SJSA1 (cell line): ENCODE measurements at places on chromosomes 4 and X. TPM values are rescaled to one million over a fixed set of nuclear protein-coding genes. Genes with fewer than 3 reads are reported as not detected.

The EDA gene
- not detected in 2 replicates for total RNA-seq

The RIPPLY1 gene
- total RNA-seq, result not detected in 2 replicates

DNA sequence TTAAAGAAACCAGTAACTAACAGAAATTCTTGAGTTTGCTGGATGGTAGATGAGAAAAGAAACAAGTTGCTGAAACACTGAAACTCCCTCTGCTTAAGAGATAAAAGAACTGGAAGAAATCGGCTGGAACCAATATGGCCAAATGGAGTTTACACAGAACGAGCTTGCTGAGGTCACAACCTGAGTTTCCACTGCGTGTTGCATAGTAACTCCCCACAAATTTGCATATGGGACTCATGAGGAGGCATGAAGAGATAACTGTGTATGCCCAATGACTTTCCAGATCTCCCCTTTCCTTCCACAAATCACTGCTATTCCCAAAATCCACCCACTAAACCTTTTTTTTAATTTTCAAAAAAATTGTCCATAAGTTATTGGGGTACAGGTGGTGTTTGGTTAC is 10.2 kb upstream of the SMR3B start:
- no peaks in the 10 kb centered on the region for H3K27me3 ChIP-seq
- H3K27ac ChIP-seq, result no peak overlapping the region
- H3K4me1 ChIP-seq, result no peaks in the 10 kb centered on the region
- DNase-seq, result no peak
- no peak overlapping the region for H3K4me3 ChIP-seq

- H3K4me3 ChIP-seq, result no peak overlapping the region
- H3K4me1 ChIP-seq, result no peaks in the 10 kb centered on the region
- no peak overlapping the region for H3K27ac ChIP-seq
- no peaks in the 10 kb centered on the region for H3K36me3 ChIP-seq
- DNase-seq, result no peak
- H3K27me3 ChIP-seq, result no peaks in the 10 kb centered on the region
These were observed 252.6 kb downstream of the ANTXR2 start for GRCh38 chr4:79820427-79820826.

GRCh38 chrX:120304256-120304655 is 7.0 kb downstream of the TMEM255A start:
- H3K4me1 ChIP-seq, result no peaks in the 10 kb centered on the region
- no peaks in the 10 kb centered on the region for H3K27me3 ChIP-seq
- no peak overlapping the region for H3K27ac ChIP-seq
- no peak for DNase-seq

DNA sequence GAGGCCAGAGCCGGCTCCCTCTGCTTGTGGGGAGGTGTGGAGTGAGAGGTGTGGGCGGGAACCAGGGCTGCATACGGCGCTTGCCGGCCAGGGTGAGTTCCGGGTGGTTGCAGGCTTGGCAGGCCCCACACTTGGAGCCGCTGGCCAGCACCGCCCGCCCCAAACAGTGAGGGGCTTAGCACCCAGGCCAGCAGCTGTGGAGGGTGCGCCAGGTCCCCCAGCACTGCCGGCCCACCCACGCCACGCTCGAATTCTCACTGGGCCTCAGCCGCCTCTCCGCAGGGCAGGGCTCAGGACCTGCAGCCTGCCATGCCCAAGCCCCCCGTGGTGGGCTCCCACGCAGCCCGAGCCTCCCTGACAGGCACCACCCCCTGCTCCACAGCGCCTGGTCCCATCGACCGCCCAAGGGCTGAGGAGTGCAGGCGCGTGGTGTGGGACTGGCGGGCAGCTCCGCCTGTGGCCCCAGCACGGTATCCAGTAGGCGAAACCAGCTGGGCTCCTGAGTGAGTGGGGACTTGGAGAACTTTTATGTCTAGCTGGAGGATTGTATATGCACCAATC is 275.3 kb downstream of the RAPGEF2 start:
- H3K4me1 ChIP-seq, result no peaks in the 10 kb centered on the region
- no peak overlapping the region for H3K4me3 ChIP-seq
- H3K27ac ChIP-seq, result no peak overlapping the region

The ZFYVE28 gene
- 0.11 TPM in 1 of 2 replicates, not detected in the other for total RNA-seq

GRCh38 chr4:54882616-54883015 is 224.9 kb downstream of the KIT start:
- no peaks in the 10 kb centered on the region for H3K4me1 ChIP-seq
- DNase-seq, result no peak
- H3K27ac ChIP-seq, result no peak overlapping the region
- no peak overlapping the region for H3K4me3 ChIP-seq
- H3K36me3 ChIP-seq, result no peaks in the 10 kb centered on the region

DNA sequence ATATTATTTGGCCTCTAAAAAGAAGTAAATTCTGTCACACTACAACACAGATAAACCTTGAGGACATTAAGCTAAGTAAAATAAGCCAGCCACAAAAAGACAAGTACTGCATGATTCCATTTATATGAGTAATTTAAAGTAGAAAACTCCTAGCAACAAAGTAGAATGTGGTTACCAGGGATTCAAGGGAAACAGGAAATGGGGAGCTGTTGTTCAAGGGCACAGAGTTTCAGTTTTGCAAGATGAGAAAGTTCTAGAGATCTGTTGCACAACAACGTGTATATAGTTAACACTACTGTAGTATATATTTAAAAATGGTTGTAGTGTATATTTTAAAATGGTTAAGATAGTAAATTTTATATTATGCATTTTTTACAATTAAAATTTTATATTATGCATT is 25.4 kb downstream of the SEC31A start:
- no peak for DNase-seq
- H3K27me3 ChIP-seq, result no peaks in the 10 kb centered on the region
- H3K36me3 ChIP-seq, result peaks cover 87% of the 10 kb centered on the region
- H3K27ac ChIP-seq, result peak overlapping the region; percentile 90

GRCh38 chr4:141002323-141002805 is 130.9 kb downstream of the RNF150 start:
- no peak overlapping the region for H3K4me3 ChIP-seq
- no peaks in the 10 kb centered on the region for H3K4me1 ChIP-seq
- DNase-seq, result no peak
- H3K27ac ChIP-seq, result no peak overlapping the region
- no peaks in the 10 kb centered on the region for H3K27me3 ChIP-seq

GRCh38 chrX:94057385-94057784 is 383.4 kb downstream of the FAM133A start:
- DNase-seq, result no peak
- H3K36me3 ChIP-seq, result no peaks in the 10 kb centered on the region
- no peaks in the 10 kb centered on the region for H3K4me1 ChIP-seq
- H3K27ac ChIP-seq, result no peak overlapping the region
- no peak overlapping the region for H3K4me3 ChIP-seq
- H3K27me3 ChIP-seq, result no peaks in the 10 kb centered on the region

DNA sequence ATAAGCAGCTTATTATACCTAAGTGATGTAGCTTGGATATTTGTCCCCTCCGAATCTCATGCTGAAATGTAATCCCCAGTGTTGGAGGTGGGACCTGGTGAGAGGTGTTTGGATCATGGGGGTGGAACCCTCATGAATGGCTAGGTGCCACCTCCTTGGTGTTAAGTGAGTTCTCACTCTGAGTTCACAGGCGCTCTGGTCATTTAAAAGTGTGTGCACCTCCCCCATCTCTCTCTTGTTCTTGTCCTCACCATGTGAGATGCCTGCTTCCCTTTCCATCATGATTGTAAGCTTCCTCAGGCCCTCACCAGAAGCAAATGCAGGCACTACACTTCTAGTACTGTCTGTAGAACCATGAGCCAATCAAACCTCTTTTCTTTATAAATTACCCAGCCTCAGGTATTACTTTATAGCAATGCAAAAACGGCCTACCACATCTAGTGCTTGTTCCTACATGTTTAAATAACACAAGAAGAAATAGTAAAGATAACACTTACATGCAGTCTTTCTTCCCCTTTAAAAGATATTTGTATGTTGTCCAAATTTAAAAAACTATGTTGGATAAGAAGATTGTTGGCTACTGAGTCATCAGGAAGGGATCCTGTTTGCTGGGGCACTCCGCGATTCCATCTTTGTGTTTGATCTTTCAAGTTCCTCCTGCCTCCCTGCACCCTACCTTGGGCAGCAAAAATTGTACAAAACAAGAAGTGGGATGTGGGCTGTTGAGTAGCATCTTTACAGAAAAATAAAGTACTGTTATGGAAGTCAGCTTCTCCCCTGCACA is 29.7 kb downstream of the PPP1R2C start:
- H3K4me3 ChIP-seq, result no peak overlapping the region
- no peaks in the 10 kb centered on the region for H3K4me1 ChIP-seq
- no peaks in the 10 kb centered on the region for H3K27me3 ChIP-seq
- H3K36me3 ChIP-seq, result no peaks in the 10 kb centered on the region
- peak; percentile 1 for DNase-seq
- no peak overlapping the region for H3K27ac ChIP-seq

DNA sequence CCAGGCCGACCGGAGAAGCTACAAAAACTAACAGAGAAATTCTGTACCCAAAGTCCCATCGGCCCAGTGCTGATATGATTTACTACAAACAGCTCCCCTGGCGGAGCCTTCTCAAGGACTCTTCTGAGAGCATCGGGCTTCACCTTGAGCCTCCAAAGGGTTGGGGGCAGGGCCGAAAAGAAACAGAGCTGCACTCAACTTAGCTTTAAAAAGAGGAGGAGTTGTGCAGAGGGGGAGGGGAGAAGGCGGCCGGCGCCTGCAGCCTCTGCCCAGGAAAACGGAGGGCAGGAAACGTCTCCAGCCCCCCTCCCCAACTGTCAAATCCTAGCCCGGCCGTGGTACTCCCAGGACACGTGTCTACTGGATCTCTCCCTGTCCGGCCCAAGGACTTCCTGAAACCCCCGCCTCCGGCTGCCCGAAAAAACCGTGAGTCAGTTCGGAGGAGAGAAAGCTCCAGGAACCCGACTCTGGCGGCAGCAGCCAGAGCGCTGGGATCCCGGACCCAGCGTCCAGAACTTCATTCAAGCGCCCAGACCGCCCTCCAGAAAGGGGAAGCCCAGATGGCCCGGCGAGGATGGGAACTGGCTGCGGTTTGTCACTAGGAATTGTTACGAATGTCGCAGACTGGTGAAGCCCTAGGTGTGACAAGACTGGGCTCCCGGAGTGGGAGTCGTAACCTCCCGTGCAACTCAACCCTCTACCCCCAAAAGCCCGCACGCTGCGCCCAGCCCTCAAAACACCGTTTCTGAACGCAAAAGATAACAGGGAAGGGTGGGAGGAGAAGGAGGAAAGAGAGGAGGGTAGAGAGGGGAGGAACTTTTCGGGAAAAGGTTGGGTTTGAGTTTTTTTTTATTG is 973 bp downstream of the ADAMTS3 start:
- H3K4me3 ChIP-seq, result peak overlapping the region; percentile 39
- H3K27ac ChIP-seq, result no peak overlapping the region
- H3K4me1 ChIP-seq, result peaks cover 7% of the 10 kb centered on the region
- H3K36me3 ChIP-seq, result no peaks in the 10 kb centered on the region
- H3K27me3 ChIP-seq, result 0 out of 2 replicates have a peak, but pooled peaks cover 2% of the 10 kb centered on the region
